Activated CD8-positive, alpha-beta T cell treated with anti-CD3 and anti-CD28 coated beads for 36 hours (primary cell): ENCODE measurements at places on chromosomes 6 and 20. TPM values are rescaled to one million over a fixed set of nuclear protein-coding genes. Genes with fewer than 3 reads are reported as not detected.

DACT2 gene
- not detected for total RNA-seq

MICB gene
- total RNA-seq = 17.7 TPM

C6orf52 gene
- 2.6 TPM for total RNA-seq

GRCh38 chr20:38134427-38135270, 30.4 kb downstream of the TGM2 start:
- H3K4me1 ChIP-seq = peaks cover 7% of the 10 kb centered on the region
- no peaks in the 10 kb centered on the region for H3K27me3 ChIP-seq
- peak; percentile 11 for DNase-seq
- no peaks in the 10 kb centered on the region for H3K36me3 ChIP-seq
- H3K4me3 ChIP-seq = no peak overlapping the region
- H3K27ac ChIP-seq = no peak overlapping the region

DNA sequence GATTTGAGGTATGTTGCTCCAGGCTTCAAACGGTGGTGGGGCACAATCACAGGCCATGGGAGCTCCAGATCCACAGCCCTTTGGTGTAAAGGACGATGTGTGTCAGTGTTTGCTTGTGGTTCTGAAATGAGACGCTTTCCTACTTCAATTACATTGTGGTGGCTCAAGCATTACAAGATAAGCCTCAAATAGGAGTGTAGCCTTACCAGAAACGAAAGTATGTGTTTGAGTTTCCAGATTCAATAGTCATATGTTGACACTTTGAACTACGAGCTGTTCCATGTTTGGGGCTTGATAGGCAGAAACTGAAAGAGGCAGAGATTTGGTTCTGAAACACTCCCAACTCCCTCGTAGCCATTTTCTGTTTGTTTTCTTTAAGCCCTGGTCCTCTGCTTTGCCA, 187.1 kb downstream of the MYLK4 start:
- DNase-seq = peak; percentile 15
- no peak overlapping the region for H3K4me3 ChIP-seq

EDN1 gene
- total RNA-seq = not detected

GRCh38 chr20:60761056-60761455, 491.0 kb upstream of the CDH4 start:
- H3K27ac ChIP-seq = no peak overlapping the region
- H3K4me3 ChIP-seq = no peak overlapping the region
- H3K27me3 ChIP-seq = peaks cover 4% of the 10 kb centered on the region
- H3K4me1 ChIP-seq = no peaks in the 10 kb centered on the region
- no peaks in the 10 kb centered on the region for H3K36me3 ChIP-seq
